ENCODE measurements at places on chromosomes 7 and 10.

DNA sequence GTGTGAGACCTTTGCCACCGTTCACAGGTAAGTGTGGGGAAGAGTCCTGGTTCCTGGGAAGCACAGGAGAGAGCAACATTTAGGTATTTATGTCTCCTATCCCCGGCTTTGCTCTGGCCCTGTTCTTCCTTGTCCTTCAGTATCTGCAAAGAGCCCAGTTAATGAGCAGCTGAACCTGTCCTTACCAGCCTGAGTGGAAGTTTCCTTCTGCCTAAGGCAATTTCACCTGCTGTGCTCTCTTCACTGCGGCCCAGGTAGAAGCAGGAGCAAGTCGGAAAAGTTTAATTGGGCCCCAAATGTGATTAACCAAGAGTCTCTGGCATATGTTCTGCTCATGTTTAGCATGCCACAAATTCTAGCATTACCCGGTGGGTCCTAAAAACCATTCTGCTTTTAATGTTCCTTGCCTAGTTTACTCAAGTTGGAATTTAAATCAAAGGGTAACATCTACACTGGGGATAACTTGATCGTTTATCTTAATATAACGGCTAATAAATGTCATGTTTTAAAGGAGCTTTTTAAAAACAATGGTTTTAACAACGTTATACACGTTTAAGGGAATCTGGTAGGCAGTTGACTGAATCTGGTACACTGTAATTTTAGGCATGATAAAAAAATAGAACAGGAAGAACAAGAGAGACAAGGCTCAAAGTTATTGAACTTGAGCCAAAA, 817.1 kb downstream of the TYW1 start:
- DNase-seq: no peak

- no peak for DNase-seq
Observed at GRCh38 chr10:61960396-61961120, 59.1 kb downstream of the ARID5B start.

- no peak for DNase-seq
Observed at GRCh38 chr7:42338231-42338915, 101.4 kb upstream of the GLI3 start.

- DNase-seq: no peak
Observed at GRCh38 chr7:70006261-70006920, 408.1 kb downstream of the AUTS2 start.

- DNase-seq: no peak
Observed at GRCh38 chr10:130354976-130355795, 219.0 kb downstream of the GLRX3 start.

DNA sequence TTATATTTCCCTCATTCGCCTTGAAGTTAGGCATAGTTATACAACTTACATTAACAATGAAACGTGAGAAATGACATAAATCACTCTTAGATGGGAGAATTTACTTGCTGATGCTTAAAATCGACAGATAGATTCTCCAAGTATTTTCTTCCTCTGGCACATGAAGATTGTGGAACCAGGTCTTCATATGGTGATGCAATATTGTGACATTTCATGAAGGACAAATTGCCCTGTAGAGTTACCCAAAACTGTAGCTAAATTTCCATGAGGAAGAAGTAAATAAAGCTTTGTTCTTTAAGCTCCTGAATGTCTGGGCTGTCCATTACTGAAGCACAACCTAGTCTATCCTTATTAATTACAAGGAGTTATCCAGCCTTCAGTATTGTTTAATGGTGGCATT, 353.1 kb downstream of the THSD7A start:
- no peak for DNase-seq

- DNase-seq: no peak
Observed at GRCh38 chr7:7948232-7948631, 20.4 kb upstream of the GLCCI1 start.

DNA sequence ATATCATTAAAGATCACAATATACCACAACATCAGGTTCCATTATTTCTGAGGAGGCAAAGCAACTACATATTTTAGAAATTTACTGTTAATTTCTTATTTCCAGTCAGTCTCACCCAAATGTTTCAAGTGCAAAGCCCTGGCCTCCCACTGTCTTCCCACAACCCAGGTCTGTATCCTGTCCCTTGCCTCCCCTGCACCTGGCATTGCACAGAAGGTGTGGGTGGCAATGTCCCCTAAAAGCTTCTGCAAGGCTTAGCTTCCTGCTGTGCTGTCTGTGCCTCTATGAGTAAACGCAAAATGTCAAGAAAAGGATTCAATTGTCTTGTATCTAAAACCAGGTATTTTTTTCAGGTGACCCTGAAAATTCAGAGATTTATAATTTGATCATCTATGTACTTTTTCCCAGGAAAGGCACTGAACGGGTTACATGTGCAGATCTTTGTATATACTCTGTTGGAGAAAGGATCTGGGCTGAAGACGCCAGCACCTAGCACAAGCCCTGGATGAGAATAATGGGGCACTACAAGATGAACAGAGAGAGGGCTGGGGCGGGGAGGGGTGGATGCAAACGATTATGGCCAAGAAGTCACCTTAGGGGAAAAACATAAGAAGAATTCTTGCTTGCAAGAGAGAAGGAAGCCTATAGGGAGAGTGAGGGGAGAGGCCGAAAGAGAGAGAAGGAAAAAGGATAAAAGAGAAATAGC, 3.1 kb upstream of the ANTXRL start:
- no peak for DNase-seq

Measured in colonic mucosa (tissue), 4 donors.